ENCODE measurements at places on chromosomes 12 and 14.
A peak's percentile ranks its signal among the peaks of the same experiment; 100 is the strongest.

GRCh38 chr14:88322504-88323085 lies 474 bp downstream of the KCNK10 start:
- no peak for DNase-seq

- peak; percentile 51 for DNase-seq
Measured at GRCh38 chr14:80942191-80942600, 658 bp upstream of the CEP128 start.

DNA sequence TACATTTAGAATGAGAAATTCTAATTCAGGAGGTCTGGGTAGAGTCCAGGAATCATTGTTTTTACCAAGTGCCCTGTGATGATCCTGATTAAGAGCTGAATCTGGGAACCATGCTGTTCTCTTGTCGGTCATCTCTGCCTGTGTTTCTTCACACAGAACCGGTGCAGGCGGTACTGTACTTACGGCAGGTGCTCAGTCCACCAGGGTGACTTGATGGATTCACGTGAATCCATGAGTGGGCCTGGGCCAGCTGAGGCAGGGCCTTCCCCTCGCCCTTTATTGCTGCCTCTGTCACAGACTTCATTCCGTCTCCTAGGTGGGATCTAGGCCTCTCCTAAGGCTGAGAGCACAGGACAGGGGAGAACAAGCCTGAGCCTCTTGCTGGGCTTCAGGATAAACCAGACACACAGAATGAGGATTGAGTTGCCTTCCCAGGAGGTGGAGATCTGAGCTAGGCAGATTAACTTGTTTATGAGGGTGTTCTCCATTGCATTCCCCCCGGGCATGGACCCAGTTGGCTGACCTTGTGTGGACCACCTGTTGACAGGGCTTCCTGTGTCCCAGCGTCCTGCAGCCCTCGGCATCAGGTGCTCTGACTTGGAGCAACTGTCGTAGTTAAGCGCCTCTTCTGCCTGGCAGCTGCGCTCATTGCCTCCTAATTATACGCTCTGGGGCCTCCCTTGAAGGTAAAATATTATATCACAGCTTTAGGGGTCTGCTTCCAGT lies 42.1 kb downstream of the B4GALNT3 start:
- no peak for DNase-seq

DNA sequence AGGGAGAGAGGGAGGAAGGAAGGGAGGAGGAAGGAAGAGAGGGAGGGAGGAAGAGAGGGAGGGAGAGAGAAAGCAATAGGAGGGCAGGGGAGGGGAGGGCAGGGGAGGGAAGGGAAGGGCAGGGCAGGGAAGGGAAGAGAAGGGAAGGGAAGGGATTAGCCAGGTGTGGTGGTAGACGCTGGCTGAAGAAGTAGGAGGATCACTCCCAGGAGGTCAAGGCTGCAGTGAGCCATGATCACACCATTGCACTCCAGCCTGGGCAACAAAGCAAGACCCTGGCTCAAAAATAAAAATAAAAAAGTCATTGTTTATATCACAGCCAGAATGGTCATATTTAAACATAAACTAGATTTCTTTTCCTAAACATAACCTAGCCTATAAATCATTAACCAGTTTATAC lies 20.4 kb upstream of the EEA1 start:
- DNase-seq: no peak

DNA sequence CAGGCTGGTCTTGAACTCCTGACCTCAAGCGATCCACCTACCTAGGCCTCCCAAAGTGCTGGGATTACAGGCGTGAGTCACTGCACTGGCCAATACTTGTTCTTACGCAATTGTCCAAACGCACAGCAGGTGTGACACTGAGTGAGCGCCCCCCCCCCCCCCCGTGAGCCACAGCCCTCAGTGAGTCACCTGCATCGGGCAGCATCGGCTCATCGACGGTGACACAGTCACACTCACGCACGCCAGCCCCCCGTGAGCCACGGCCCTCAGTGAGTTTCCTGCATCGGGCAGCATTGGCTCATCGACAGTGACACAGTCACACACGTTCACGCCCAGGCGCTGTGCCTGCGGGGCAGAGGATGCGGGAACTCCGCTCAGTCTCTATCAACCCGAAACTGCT lies 42.5 kb downstream of the GALNT9 start:
- DNase-seq: no peak

Data from OCI-LY7 (cell line).